ENCODE measurements at places on chromosomes 6 and 20.

DNA sequence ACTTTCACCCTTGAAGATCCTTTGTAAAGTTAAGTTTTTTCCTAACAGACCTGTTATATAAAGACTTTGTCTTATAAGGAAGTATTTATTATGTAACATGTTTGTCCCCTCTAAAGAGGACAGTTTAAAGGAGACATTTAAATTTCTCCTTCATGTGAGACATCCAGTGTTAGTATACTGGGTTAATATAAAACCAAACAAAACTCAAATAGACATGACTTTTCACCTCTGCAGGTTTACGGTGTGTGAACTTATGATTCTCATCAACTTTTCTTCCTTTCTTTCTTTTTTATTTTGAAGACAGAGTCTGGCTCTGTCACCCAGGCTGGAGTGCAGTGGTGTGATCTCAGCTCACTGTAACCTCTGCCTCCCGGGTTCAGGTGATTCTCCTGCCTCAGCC lies 17.4 kb upstream of the MPC1 start:
- no peak for DNase-seq

DNA sequence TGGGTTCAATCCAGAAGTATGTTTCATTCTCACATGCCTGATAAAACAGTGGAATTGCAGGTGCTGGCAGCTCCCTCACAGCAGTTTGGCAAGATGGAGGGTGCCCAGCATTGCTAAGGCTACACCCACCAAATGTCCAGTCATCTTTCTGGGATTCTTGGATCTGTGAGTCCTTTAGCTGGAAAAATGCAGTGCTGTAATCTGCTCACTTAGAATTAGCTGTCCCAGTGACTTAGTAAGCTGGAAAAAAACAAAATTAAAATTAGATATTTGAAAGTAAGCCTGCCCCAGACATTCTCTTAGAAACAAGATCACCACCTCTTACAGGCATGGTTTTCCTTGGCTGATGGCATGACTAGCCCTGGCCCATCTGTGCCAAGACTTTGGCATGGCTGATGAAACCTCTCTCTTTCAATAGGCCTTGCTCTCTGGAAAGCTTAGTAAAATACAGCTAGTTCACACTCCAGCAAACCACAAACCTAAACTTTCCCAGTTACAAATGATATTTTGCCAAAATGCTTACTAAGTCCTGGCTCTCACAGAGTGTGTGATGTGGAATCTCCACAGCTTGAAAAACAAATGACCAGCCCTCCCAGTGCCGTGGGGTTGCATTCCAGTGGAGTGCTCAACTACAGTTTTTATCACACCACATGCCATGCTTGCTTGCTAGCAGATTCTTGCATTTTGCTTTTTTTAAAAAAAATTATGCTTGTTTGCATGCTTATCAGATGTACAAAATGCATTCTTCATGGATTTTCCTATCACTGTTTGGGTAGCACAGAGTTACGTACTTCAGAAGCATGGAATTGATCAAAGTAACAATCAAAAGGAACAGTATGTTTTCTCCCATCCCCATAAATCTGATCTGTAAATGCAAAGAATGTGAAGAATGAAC lies 261.5 kb downstream of the EYA4 start:
- peak; percentile 84 for DNase-seq

DNA sequence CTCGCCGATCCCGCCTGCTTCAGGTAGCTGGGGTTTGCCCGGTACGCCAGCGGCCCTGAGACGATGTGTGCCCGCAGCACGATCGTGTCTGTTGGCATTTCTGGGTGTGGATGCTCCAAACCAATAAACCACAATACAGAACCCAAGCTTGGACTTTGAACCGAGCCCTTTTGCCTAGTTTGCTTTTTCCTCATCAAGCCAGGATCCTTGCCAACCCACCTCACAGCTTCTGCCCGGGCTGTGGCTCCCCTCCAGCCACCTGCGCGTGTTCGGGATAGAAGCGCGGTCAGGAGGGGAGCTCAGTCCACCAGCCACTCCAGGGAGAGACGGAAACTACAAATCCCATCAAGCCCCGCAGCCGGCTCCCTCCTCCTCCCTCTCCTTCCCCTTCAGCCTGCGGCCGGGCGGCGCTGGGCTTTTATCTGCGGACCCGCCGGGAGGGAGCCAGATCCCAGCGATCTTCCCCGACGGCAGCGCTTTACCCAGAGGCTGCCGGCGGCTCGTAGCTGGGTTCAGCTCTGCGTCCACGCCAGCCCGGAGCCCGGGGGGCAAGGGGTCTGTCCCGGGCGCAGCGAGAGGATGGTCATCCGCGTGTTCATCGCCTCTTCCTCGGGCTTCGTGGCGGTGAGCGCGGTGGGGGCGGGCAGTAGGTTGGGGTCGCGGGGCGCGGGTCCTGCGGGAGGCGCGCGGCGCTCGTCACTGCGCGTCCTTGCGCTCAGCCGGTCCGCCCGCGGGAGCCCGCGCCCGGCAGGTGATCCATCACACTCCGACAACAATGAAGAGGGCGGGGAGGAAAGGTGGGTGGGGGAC lies at the start of gene SH3BGRL2:
Gene SH3BGRL2 (plus strand): TSS at position 447 of the 810 bp plus-strand sequence. CDS start 133 bp downstream, at position 580.
- peak; percentile 12 for DNase-seq

DNA sequence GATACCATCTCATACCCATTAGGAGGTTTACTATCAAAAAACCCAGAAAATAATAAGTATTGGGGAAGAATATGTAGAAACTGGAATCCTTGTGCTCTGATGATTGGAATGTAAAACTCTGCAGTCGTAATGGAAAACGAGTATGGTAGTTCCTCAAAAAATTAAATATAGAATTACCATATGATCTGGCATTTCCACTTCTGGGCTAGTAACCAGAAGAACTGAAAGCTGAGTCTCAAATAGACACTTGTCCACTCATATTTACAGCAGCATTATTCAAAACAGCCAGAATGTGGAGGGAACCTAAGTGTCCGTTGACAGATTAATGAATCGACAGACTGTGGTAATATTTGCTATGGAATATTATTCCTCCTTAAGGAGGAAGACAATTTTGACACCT lies 44.3 kb downstream of the FOXC1 start:
- no peak for DNase-seq

DNA sequence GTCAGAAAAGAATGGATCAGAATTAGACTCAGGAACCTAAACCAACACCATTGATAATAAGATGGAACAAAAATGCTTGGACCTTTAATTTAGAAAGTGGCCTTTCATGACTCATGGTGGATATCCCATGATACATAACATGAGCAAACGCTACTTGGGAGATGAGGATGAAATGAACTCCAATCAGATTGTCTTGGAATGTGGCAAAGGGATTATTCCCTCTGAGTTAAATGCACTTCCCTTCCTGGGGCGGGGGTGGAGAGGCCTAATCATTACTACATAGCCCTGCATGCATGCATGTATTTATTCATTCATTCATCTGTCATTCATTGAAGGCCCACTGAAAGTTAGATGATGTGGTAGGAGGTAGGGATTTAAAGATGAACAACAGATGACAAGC lies 174.0 kb downstream of the AIG1 start:
- DNase-seq, result no peak

DNA sequence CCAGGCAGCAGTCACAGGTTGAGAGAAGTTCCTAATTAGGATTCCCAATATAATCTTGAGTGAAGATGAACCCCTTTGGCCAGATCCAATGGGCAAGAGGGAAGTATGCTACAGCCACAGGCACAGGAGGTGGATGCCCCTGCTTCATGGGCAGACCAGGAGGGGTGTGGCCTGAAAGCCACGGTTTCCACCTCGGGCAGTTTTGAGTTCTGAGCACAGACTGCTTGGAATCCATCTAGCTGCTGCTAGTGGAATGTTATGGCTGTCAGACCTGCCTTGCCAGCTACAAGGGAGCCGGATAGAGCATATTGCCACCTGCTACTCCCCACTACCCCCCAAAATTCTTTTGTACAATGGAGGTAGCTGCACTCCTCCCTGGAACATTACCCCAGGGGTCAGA lies 672.9 kb downstream of the HACE1 start:
- no peak for DNase-seq

GRCh38 chr6:161141173-161141572 lies 132.7 kb downstream of the AGPAT4 start:
- no peak for DNase-seq

DNA sequence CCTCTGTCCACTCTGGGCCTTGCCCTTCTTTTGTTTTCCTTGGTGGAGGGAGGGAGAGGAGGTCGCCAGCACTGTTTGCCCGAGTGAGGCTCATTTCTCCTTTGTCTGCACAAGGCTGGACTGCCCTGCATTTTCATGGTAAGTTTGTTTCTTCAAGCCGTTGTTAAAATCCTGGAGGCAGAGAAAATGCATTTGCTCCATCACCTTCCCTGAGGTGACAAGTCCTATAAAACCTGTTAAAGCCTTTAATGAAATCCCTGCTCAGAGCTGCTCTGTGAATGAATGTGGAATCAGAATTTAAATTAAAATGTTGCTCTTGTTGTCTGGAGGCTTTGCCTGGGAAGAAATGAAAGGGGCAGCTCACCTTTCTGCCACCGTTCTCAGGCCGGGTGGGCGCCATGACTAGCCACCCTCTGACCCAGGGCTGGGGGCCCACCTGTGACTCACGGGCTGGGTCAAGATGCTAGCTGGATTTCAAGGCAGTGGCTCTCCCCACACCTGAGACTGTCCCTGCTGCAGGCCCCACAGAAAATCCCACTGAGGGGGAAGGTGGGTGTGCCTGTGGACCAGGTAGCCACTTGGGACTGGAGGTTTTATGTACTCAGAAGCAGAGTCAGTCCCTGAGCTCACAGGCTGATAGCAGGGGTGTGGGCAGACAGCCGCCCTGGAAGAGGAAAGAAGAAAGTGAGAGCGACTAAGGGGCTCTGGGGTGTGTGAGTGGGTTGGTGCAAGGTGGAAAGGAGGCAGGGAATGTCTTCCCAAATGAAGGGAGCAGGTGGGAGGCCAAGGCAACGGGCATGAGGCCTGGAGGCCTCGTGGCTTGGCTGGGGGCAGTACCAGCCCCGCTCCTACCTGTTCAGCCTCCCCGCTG lies 24.0 kb upstream of the MYT1 start:
- DNase-seq, result no peak

All from skeletal muscle cell (primary cell).